ENCODE measurements at places on chromosomes 11 and 22. TPM values are rescaled to one million over a fixed set of nuclear protein-coding genes. Genes with fewer than 3 reads are reported as not detected.

DNA sequence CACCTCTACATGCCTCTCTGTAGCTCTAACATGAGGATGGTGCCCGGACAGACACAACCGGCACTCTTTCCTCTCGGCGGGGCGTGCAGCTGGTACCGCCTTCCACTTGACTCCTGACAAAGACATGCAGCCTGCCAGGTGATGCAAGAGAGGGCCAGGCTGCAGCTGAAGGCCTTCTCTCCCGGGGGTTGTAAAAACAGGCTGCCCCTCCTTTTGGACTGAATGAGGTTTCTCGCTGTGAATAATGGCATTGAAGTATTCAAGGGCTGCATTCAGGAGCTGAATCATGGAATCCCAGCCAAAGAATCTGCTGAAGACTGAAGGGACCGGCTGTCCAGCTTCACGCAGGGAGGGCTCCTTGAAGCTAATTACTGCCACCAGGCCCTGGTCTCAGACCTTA is 110.9 kb downstream of the GALNT18 start:
- no peak for DNase-seq

DNA sequence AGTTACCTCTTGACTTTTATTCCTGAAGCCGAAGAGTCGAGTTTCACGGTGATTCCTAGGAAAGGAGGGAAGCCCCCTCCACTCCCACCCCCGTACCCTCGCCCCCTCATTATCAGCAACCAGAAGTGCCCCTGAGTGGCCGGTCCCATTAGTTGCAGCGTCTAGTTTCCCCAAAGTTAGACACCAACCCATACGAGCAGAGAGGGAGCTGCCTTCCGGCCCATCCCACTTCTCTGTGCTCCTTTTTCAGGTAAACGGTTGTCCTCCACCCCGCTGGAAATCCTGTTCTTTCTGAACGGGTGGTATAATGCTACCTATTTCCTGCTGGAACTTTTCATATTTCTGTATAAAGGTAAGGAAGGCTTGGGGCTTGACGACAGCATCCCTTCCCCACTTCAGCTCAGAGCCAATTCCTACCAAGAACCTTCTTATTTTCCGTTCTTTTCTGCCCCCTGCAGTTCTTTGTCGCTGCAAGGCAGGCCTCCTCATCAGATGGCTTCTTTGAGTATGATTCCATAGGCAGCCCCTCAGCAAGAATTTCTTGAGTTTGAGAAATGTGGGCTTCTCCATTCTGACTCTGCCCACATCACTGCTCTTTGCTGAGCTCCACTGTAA is 701 bp downstream of the TMEM216 start:
- no peak for DNase-seq

- DNase-seq, result no peak
Measured at GRCh38 chr11:35104655-35105054, 34.3 kb upstream of the CD44 start.

- no peak for DNase-seq
Measured at GRCh38 chr11:110032259-110032658, 60.9 kb upstream of the ZC3H12C start.

DNA sequence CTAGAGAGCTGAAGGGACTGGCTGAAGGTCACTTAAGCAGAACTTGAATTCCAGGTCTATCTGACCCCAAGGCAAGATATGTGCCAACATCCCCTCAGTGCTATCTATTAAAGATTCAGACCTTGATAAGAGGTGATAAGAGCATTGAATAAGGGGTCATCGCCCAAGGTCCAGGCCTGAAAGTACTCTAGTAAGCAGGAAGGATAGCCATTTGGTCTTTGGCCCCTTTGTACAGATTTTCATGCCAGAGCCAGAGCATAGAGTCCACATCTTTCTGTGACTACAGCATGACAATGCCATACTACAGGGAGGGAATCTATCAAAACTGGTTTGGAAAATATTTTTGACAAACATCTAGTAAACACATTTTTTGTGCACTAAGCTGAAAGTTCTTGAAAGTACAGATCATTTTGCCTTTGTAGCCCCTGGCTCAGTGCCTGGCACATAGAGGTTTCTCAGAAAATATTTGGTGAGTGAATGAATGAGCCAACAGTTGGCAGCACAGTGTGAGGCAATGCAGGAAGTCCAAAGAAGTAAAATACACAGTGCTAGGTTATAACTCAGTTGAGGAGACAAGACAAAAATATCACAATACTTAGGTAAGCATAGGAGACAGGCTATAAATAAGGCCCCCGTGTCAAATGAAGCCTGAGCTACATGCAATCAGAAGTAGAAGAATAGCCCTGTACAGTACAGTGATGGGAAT is 15.1 kb upstream of the RRAS2 start:
- DNase-seq, result no peak

DNA sequence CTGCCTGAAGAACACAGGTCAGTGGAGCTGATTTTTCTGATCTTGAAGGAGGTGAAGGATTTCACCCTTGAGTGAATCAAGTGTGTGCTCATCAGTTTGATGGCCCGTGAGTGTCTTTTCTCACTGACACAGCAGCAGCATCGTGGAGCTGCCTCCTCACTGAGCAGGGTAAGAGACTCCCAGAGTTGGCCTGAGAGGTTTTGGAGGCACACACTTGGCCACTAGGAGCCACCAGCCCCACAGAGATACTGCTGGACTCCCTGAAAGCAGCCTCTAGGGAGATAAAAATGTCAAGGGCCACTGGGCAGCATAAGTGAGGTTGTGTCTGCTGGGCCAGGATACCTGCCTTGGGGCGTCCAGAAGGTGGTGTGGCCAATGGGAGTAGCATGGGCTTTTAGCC is 245.4 kb downstream of the GRIK4 start:
- DNase-seq, result no peak

DNA sequence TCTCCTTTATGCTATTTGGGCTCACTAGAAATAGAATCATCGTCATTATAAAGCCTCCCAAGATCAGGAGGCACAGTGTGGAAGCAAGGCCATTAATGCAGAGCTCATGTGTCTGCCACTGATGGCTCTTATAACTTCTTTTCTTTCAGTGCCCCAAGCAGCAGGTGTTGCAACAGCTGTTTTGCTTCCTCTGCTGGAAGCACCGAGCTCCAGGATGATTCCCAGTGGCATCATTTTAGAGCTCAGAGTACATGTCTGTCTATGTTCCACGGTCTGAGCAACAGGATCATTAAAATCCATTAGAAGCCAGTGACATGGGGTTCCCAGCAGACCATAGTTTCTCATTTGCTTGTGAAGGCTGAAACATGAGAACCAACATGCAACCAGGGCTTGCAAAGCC is 803.0 kb upstream of the FAT3 start:
- DNase-seq, result no peak

- DNase-seq, result peak; percentile 8
Measured at GRCh38 chr11:60766547-60766946, 9.9 kb downstream of the MS4A15 start.

CDC42EP2 gene
- total RNA-seq, result 3.4 TPM

DNA sequence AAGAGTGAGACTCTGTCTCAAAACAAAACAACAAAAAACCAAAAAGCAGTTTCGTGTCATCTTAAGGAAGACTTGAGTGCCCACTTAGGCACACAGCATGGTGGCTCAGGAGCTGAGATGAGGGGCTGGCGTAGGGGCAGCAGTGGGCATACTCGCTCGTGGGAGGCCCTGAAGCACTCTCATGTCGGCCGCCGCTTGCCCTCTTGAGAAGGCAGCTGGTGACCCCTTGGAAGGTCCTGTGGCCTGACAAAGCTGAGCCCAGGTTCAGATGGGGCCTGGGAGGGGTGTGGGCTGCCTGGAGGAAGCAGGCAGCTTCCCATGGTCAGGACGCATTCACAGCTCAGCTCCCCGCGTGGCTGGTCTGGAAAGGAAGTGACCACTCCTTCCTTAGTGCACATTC is 15.0 kb downstream of the MUC5B start:
- no peak for DNase-seq

GRCh38 chr11:117989351-117990102 is 3.3 kb downstream of the IL10RA start:
- DNase-seq, result no peak

BAIAP2L2 gene
- 2.3 TPM for total RNA-seq

- DNase-seq, result no peak
Measured at GRCh38 chr11:114019046-114019445, 40.5 kb upstream of the ZBTB16 start.

DNA sequence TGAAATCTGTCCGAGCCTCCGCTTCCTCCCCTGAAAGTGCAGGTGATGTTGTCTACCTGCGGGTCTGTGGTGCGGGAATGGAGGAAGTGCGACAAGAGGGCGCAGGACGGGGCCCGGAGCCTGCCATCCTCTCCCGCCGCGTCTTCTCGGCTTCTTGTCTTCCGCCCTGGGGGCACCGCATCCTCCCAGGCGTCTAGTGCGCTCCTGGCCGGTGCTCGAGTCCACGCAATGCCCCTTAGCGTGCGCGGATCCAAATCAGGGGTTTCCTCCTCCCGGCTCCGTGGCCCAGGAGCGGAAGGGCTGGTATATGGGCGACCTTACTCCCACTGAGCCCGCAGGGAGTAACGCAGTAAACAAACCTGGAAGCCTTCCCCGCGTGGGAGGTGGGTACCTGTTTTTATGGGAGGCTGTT is 405 bp downstream of the SFI1 start:
- peak; percentile 90 for DNase-seq
